ENCODE measurements at places on chromosomes 3 and 15.

DNA sequence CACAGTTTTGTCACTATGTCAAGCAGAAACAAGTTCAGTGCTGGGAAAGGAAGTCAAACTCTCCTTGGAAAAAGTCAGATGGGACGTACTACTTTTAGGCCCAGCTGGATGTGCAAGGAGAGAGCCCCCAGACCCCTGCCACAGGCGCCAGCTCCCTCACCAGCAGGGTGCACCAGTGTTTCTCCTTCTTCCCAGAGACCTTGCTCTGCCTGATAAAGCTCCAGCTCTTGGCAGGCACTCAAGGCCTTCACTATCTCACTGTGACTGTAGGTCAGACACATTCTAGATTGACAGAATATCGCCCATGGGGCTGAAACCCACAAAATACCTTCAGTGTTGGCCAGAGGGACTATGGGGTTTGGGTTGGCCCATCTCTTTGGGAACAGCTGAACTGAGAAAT, 54.8 kb upstream of the CHRNB4 start:
- H3K27me3 ChIP-seq = peaks cover 27% of the 10 kb centered on the region
- H3K4me3 ChIP-seq = no peak overlapping the region
- peaks cover 1% of the 10 kb centered on the region for H3K4me1 ChIP-seq
- no peak overlapping the region for H3K27ac ChIP-seq
- no peaks in the 10 kb centered on the region for H3K36me3 ChIP-seq

DNA sequence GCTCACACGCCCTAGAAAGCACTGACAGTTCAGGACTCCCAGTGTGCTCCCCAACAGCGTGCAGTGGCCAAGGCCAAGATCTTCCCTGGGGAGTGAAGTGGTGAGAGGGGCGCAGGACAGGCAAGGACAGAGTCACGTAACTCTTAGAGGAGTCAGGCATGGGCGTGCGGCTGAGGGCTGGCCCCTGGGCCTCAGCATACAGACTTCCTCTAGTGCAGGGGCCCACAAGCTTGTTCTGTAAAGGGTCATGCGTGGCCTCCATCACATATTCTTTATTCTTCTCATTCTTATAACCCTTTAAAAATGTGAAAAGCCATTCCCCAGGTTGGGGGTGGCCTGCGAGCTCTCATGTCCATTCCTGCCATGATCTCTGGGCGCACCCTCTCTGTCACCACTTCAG, 25.2 kb downstream of the TMEM43 start:
- H3K36me3 ChIP-seq = peaks cover 47% of the 10 kb centered on the region
- peaks cover 7% of the 10 kb centered on the region for H3K4me1 ChIP-seq
- no peaks in the 10 kb centered on the region for H3K27me3 ChIP-seq

DNA sequence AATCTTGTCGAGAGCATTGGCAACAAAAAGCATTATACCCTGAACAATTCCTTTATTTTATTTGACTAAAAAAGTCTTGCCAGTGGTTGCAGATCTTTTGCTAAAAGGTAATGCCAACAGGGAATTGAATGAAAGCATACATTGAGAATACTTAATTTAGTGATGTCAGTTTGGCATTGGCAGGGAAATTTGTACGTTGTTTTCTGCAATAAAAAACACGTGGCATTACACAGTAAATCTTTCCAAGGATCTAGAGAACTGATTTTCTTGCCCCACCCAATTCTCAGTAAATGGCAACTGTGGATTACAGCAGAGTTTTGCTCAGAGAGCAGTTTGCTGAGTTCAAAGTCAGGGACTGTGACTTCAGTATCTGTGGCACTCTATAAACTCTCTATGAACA, 38.3 kb upstream of the IGSF10 start:
- no peaks in the 10 kb centered on the region for H3K4me1 ChIP-seq
- no peak for DNase-seq
- H3K27me3 ChIP-seq = no peaks in the 10 kb centered on the region
- H3K36me3 ChIP-seq = no peaks in the 10 kb centered on the region

DNA sequence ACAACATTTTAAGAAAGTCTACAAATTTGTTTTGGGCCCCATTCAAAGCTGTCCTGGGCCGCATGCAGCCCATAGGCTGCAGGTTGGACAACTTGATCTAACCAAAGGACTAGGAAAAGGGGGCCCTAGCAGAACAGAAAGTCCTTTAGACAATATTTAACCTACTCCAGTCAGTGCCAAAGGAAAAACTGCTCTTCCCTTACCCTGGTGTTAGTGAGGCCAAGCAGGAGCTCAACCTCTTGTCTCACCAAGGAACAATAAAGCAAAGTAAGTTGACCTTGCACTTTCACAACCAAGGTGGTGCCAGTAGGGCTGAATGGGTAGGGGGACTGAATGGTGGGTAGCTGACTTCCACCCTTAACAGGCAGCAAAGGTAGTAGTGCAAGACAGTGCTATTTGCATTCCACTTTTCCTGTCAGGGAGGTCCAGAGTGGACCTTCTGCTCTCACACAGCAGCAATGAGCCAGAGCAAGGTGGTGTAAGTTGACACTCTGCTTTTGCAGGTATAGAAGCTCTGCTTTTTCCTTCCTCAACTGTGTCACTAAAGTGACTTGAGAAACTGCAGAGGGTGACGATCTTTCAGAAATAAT, 124.9 kb downstream of the WDR72 start:
- no peak for DNase-seq
- no peaks in the 10 kb centered on the region for H3K36me3 ChIP-seq
- H3K27me3 ChIP-seq = no peaks in the 10 kb centered on the region
- no peak overlapping the region for H3K27ac ChIP-seq

DNA sequence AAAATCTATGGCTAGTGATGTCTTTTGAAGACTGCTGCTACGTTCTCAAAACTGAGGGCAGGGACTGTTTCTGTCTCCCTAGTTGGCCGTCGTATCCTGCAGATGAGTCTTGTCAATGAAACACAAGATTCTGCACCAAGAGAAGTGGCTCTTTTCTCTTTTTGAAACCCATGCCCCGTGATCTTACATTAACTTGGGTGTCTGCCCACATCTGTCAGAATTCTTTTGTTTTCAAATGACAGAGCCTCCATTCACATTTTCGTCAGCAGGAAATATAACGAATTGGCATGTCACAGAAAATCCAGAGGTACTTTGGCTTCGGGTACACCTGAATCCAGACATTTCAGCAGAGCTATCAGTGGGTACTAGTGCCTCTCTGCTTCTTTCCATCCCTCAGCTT, 331.3 kb upstream of the PROK2 start:
- DNase-seq = no peak
- H3K27me3 ChIP-seq = peaks cover 4% of the 10 kb centered on the region
- no peak overlapping the region for H3K27ac ChIP-seq
- no peaks in the 10 kb centered on the region for H3K4me1 ChIP-seq
- H3K4me3 ChIP-seq = no peak overlapping the region
- H3K36me3 ChIP-seq = no peaks in the 10 kb centered on the region

DNA sequence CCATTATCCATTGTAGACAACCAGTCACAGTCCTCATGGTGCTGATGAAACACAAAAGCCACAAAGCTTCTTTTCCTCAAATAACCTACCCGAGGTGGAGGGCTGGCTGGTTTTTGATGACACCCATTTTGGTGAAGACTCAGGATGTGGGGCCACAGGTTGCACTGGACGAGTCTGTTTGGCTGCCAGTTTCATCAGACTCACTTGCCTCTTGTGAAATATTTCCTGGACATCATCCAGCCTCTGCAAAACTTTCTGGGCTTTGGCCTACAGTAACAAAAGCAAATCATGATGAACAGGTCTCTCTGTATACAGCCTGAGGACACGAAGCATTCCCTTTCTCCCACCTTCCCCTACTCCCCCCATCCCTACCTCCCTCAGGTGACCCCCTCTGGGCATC, 42.2 kb downstream of the B3GNT5 start:
- H3K36me3 ChIP-seq = peaks cover 9% of the 10 kb centered on the region
- no peak overlapping the region for H3K4me3 ChIP-seq
- H3K4me1 ChIP-seq = no peaks in the 10 kb centered on the region

- no peak overlapping the region for H3K4me3 ChIP-seq
- peaks cover 19% of the 10 kb centered on the region for H3K4me1 ChIP-seq
- H3K27ac ChIP-seq = no peak overlapping the region
- DNase-seq = no peak
- H3K36me3 ChIP-seq = no peaks in the 10 kb centered on the region
These were observed 51.8 kb downstream of the ONECUT1 start for GRCh38 chr15:52738311-52738710.

- no peak overlapping the region for H3K27ac ChIP-seq
- H3K4me3 ChIP-seq = no peak overlapping the region
- peaks cover 19% of the 10 kb centered on the region for H3K27me3 ChIP-seq
- H3K36me3 ChIP-seq = no peaks in the 10 kb centered on the region
- no peak for DNase-seq
- H3K4me1 ChIP-seq = peaks cover 20% of the 10 kb centered on the region
These were observed 57.0 kb upstream of the C3orf80 start for GRCh38 chr3:160168246-160168645.

GRCh38 chr15:24943361-24943760, 11.4 kb upstream of the SNRPN start:
- H3K36me3 ChIP-seq = no peaks in the 10 kb centered on the region
- no peak overlapping the region for H3K4me3 ChIP-seq
- no peaks in the 10 kb centered on the region for H3K4me1 ChIP-seq
- no peak for DNase-seq
- H3K27me3 ChIP-seq = no peaks in the 10 kb centered on the region
- no peak overlapping the region for H3K27ac ChIP-seq

GRCh38 chr3:39460677-39461076, 6.8 kb upstream of the MOBP start:
- H3K4me3 ChIP-seq = no peak overlapping the region
- H3K27ac ChIP-seq = no peak overlapping the region
- DNase-seq = no peak

DNA sequence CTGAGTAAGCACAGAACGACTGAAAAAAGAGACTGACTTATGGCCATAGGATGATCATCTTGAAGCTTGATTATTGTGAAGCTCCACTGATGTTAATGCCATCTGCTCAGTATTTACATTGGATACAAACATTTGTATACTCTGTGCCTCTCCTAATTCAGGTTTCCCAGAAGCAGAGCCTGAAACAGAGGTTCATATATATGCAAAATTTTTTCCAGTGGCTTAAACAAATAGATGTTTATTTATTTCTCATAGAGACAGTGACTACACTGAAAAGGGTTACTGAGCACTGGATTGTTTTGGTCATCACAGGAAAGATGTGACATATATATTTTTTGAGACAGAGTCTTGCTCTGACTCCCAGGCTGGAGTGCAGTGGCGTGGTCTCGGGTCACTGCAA, 36.3 kb downstream of the SCN11A start:
- no peak overlapping the region for H3K4me3 ChIP-seq
- no peak for DNase-seq
- peaks cover 29% of the 10 kb centered on the region for H3K27me3 ChIP-seq
- H3K27ac ChIP-seq = no peak overlapping the region

- peak overlapping the region; percentile 95 for H3K27ac ChIP-seq
- peaks cover 2% of the 10 kb centered on the region for H3K27me3 ChIP-seq
- peaks cover 84% of the 10 kb centered on the region for H3K4me1 ChIP-seq
- peaks cover 67% of the 10 kb centered on the region for H3K36me3 ChIP-seq
- H3K4me3 ChIP-seq = no peak overlapping the region
These were observed 45.4 kb downstream of the PPCDC start for GRCh38 chr15:75068748-75069147.

DNA sequence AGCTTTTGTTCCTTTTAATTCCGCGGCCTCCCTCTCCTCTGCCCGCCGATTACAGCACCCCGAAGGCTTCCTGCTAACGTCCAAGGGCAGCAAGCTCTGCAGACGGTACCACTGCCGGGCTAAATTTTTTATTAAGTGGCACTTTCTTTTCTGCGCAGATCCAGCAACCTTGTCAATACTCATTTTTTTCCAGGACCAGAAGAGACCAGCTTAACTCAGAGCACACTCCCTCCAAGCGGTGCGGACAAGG, 542 bp upstream of the MEIS2 start:
- DNase-seq = no peak
- H3K27ac ChIP-seq = peak overlapping the region; percentile 54
- peaks cover 37% of the 10 kb centered on the region for H3K4me1 ChIP-seq
- peaks cover 91% of the 10 kb centered on the region for H3K27me3 ChIP-seq
- peak overlapping the region; percentile 88 for H3K4me3 ChIP-seq

DNA sequence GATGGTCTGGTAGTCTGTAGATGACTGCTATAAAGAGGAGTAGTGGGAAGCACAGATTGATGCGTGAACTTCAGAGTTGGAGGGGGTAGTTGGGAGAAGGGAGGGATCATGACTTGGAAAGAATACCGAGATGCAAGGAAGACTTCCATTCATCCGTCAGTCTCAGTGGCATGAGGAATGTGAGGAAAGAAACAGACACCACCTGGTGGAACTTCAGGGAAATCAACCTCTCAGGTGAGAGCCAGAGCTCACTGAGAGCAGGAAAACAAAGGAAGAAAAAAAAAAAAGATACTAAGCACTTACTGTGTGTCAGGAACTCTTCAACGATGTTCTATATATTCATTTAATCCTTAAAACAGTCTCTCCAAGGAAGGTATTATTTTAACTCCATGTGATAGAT, 172.4 kb downstream of the OXSM start:
- DNase-seq = no peak
- H3K4me1 ChIP-seq = no peaks in the 10 kb centered on the region
- H3K4me3 ChIP-seq = no peak overlapping the region
- no peak overlapping the region for H3K27ac ChIP-seq
- no peaks in the 10 kb centered on the region for H3K27me3 ChIP-seq

DNA sequence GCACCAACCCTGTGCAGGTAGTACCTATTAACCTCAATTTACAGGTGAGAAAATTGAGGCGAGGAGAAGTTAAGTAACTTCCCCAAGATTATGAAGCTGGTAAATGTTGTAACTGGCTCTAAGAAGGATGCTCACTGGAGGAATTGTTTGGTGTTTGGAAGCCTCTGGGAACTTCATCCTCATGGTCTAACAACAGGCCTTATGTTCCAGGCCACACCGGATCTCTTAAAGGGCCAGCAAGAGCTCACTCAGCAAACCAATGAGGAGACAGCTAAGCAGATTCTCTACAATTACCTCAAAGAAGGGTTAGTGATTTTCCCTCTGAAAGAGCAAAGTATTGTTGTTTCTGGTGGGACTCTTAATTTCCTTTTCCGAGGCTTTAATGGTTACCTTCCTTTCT, 63.9 kb downstream of the CGNL1 start:
- no peak overlapping the region for H3K4me3 ChIP-seq
- no peaks in the 10 kb centered on the region for H3K36me3 ChIP-seq
- H3K27ac ChIP-seq = no peak overlapping the region
- no peak for DNase-seq
- no peaks in the 10 kb centered on the region for H3K4me1 ChIP-seq
- H3K27me3 ChIP-seq = peaks cover 10% of the 10 kb centered on the region

DNA sequence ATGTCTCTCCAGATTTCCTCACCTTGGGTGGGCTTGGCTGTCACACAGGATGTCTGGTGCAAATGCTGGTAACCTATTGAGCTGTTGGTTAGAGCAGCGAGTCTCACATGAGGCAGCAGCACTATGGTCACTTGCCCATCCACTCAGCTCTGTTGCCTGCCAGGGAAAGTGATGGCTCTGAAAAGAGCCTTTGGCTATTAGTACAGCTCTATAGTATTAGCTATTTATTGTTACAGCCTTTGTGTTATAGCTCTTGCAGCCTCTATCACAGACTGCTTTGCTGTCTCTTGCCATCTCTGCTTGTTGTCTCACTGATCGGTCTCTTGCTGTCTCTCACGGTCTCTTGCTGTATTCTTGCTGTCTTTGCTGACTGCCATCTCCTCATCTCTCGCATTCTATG, 114.3 kb downstream of the MFSD1 start:
- no peak for DNase-seq
- no peak overlapping the region for H3K4me3 ChIP-seq
- H3K27me3 ChIP-seq = no peaks in the 10 kb centered on the region
- no peaks in the 10 kb centered on the region for H3K4me1 ChIP-seq

Data from activated CD4-positive, alpha-beta memory T cell treated with anti-CD3 and anti-CD28 coated beads, Interleukin-2, amount 10 ng/mL, durations not matched to agents 7 days and 5 days (primary cell).